ENCODE measurements at places on chromosomes 16 and 17.

DNA sequence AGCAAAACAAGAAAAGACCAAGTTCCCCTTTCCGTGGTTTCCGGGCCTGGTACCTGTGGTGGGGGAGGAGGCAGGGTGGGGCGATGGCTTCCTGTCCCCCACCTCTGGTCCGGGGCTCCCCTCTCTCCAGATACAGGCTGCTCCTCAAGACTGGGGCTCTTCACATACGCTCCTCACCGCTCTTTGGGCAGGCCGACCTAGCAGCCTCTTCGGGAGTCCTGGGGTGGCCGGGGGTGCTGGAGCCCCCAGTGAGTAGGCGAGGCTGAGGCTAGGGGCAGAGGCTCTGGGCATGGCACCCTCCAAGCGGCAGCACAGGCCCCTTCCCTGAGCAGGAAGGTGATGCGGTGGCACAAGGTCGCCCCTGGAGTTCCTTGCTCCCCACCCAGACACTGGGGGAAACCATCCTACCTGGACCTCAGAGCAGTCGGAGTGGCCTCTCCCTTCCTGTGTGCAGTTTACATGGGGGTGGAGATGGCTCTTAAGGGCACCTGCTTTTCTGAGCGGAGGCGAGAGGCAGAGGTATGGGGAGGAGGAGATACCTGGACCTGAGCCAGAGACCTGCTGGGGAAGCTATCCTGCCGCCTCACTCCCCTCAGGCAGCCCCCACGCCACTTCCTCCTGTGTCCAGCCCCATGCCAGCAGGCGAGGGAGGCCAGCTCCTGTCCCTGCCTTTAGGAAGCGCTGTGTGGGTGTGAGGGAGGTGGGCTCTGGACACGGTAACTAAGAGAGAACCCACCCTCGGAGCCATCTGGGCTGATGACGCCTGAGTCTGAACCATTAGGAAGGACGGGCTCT lies 891 bp downstream of the CORO1A start:
- DNase-seq: peak; percentile 81

GRCh38 chr17:76582660-76583059 lies 3.0 kb downstream of the ST6GALNAC2 start:
- DNase-seq: no peak

DNA sequence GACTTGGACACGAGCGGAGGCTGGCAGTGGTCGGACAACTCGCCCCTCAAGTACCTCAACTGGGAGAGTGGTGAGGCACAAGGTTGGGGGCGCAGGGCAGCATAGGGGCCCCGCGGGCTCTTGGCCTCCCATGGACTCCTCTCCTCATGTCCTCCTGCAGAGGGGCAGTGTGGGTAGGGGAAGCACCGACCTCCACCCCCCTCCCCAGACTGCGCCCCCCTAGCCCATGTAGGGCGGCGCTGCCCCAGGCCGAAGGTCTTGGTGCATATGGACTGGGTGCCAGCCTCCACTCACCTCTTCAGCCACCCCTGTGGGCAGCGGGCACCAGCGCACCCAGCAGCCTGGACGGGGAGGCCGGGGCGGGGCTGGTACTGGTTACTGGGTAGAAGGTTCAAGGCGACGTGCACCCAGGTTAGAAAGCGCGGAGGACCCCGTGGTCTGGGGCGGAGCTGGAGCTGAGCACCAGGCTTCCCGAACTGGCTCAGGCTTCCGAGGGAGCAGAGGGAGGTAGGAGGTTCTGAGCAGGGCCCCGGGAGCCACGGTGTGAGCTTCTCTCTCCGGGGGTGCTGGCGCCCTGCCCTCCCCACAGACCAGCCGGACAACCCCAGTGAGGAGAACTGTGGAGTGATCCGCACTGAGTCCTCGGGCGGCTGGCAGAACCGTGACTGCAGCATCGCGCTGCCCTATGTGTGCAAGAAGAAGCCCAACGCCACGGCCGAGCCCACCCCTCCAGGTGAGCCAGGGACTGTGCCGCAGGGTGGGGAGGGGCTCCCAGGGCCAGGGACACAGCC lies 39.5 kb downstream of the MRC2 start:
- DNase-seq: no peak

DNA sequence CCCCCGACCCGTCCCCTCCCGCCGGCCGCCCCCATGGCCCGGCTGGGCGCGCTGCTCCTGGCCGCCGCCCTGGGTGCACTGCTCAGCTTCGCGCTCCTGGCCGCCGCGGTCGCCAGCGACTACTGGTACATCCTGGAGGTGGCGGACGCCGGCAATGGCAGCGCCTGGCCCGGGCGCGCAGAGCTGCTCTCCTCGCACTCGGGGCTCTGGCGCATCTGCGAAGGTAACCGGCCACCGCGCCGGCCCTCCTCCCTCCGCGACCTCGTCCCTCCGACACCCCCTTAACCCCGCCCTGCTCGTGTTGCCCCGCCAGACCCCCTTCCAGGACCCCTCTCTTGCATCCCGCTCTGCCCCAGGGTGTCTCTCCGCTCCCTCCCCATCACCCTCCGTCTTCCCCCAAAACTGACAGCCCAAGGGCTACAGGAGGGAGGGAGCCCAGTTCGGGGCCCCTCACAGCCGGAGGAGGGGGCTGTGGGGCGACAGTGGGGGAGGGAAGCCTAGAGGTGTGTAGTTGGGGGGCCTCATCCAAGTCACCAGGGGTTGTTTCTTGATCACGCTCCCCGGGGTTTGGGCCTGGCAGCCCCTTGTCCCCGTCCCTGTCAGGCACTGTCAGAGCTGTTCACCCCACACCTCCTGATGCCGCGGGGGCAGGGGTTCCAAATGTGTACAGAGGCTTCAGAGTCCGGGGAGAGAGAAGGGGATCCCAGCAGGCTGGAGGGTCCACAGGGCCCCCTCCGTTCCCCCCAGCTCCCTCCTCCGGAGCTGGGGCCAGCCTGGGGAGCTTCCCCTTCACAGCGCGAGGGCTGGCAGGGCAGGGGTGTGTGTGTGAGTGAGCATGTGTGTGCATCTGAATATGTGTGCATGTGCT lies 794 bp downstream of the TMEM235 start:
- DNase-seq: peak; percentile 59
